ENCODE measurements at places on chromosomes 13 and 19.
A peak's percentile ranks its signal among the peaks of the same experiment; 100 is the strongest.

DNA sequence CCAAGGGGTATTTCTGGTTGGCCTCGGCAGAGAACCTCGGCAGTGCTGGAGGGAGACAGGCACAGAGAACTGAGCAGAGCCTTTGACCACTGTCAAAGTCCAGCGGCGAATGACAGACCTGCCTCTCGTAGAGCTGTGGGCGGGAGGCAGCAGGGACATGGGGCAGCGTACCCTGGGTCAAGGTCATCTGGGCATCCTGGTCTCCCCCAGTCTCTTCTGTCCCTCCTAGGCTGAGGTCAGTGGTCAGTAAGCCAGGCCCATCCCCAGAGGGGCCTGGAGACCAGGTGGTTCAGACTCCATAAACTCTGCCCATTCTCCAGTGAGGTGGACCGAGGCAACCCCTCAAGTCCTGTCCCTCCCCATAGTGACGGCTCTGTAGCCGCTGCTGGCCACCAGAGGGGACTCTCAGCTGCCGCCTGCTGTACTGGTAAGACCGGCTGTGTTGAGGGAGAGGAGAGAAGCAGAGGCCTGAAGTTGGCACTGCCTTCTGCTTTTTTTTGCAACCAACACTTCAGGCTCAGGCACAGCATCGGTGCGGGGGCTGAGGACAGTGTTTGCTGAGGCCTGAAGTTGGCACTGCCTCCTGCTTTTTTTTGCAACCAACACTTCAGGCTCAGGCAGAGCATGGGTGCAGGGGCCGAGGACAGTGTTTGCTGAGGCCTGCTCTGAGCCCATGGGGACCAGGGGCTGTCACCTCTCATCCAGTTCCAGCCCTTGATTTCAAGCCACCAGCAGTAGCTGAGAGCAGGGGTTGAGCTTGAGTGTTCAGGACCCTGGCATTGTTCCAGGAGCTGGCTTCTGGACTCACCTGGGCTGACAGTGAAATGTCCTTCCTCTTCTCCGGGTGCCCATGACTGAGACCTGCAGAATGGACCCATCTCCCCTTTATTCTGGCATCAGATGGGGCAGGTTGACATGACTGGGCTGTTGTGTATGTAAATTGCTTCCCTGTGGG is at the start of gene PGLYRP2:
PGLYRP2 (minus strand) TSS at position 111 of the 955 bp plus-strand sequence. CDS start 130 bp downstream, outside the sequence.
- peak; percentile 31 for DNase-seq

DNA sequence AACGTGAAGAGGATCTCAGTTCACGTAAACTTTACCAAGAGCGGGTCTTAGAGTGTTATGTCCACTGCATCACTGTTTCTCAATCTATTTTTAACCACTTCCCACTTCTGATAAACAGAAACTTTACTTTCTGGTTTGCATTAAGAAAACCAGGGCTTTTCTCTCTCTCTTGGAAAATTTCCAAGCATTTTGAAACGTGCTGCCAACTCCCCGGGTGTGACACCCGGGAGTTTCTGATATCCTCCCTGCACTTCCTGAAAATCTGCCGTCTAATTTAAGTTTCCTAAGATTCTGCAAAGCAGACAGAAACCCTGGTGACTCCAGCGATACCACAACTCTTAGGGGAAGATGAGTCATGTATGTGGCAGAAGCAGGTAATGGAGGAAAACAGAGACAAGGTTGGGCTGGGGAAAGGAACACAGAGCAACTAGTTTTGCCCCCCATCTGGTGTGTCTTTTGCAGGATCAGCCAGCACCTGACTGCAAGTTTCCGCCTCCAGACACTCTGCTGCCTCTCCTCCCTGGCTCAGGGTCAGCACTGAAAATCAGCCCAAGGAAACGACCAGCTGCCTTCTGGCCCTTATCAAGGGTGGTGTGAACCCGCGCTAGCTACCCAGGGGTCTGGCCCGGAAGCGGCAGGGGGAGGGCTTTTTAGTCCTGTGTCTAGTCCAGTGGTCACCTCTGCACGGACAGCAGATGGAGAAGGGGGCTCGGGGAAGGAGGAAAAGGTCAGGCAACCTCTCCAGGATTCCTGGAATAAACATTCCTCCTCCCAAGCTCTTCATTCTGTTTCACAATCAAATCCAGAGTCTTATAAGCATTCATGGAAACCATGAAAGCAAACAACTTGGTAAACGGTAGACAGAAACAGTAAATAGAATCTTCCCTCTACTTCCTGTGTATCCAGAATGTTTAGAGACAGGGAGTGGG is 11.3 kb upstream of the FFAR2 start:
- DNase-seq = no peak

DNA sequence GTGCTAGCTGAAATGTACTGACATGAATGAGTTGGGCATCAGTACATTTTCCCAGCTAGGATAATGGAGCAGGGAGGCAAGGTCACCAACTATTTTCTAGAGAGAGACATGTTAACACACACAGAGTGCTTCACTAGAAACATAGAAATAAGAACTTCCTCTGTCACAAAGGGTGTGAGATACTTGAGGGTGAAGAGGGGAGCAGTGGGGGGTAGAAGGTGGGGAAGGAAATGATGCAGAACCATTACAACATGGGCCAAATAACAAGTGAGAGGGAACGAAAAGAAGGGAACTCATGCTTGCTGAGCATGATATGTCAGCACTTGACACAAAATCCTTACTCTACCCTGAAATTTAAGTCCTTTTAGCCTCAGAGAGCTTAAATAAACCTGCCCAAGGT is 87.8 kb upstream of the RFC3 start:
- no peak for DNase-seq

GRCh38 chr19:11096210-11096841 is 7.1 kb downstream of the LDLR start:
- DNase-seq = no peak

Measured in HepG2 (cell line).